CD4-positive, alpha-beta T cell treated with Interleukin-21 for 1 hour (primary cell): ENCODE measurements at places on chromosomes 4 and X.

GRCh38 chrX:7730071-7730470 lies 112.9 kb upstream of the VCX start:
- no peak for DNase-seq

DNA sequence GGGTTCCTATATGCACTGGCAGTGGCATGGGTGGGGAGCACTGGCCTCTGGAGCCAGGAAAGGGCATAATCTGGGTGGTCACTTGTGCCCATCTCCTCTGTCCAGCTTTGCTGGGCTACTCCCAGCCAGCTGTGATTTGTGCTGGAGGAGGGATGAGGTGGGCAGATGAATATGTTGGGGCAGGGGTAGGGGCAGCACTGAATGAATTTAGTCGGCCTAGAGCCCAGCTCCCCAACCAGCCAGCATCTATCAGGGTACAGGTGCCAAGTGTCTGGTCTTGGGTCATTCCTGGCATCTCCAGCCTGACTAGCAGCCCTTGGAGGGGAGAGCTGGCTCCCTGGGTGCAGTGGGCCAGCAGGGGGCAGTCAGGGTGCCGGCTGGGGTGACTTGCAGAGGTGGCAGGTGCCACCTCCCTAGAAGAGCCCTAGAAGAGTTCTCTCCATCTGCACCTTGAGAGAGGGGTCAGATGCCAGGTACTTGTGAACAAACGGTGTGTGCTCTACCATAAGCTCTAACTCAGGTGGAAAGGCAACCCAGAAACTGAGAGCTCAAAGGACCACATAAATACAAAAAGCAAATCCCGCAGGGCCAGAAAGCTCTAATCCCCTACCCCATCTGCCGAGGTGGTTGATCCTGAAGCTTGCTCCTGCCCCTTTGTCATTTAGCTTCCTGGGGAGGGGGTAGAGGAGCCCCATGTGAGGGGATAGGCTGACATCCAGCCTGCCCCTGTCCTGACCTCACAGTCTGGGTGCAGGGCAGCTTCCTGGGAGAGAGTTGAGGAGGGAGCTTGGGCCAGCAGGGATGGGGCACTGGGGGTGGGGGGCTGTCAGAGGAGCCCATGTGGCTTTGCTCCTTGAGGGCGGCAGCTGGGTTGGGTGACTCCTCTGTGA lies 2.2 kb downstream of the SORCS2 start:
- no peak for DNase-seq

- no peak for DNase-seq
These were observed 66.3 kb downstream of the MED28 start for GRCh38 chr4:17680559-17681280.

GRCh38 chr4:117429506-117429905 lies 344.1 kb upstream of the TRAM1L1 start:
- DNase-seq, result no peak

- DNase-seq, result no peak
These were observed 65.8 kb downstream of the BCOR start for GRCh38 chrX:40031911-40032310.

DNA sequence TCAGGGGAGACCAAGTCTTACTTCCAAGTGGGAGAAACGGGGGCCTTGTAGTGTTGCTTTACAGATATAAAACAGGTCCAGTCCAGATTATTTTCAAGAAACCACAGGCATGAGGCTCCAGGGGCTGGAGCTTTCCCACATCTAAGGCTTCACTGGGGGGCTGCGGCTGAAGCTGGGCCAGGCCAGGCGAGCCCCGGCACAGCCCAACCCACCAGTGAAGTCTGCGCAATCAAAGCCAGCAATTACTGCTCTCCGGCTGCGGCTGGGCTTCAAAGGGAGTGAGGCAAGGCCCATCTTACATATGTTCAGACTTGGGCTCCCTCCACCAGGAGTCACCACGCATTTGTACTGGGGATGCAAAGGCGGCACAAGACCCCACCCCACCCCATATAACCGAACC lies 61.7 kb downstream of the HADH start:
- DNase-seq, result no peak

DNA sequence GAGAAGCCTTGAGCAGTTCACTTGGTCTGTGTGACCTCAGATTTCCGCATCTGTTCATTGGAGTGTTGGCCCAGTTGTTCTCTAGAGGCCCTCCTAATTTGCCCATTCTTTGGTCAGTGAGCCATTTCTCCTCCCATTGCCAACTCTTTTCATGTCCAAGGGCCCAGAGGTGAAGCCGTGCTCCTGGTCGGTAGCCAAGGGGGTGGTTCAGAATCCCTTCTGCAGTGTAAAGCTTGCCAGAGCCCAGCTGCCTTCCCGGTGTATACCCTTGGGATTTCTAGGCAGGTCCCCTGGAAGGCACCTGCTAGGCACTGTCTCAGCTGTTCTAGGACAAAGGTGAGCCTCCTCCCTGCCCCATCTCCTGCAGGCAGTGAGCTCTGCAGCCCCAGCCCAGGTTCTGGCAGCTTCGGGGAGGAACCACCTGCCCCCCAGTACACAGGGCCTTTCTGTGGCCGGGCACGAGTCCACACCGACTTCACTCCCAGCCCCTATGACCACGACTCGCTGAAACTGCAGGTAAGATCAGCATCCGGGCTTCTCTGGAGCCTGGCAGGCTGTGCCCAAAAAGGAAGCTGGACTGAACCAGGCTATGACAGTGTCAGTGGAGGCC lies 12.3 kb downstream of the SASH3 start:
- DNase-seq, result no peak
